Tibial nerve (tissue), 4 donors: ENCODE measurements at places on chromosomes 6 and 20.
A peak's percentile ranks its signal among the peaks of the same experiment; 100 is the strongest.

- DNase-seq, result no peak
Measured at GRCh38 chr6:33430991-33431879, 11.4 kb downstream of the SYNGAP1 start.

DNA sequence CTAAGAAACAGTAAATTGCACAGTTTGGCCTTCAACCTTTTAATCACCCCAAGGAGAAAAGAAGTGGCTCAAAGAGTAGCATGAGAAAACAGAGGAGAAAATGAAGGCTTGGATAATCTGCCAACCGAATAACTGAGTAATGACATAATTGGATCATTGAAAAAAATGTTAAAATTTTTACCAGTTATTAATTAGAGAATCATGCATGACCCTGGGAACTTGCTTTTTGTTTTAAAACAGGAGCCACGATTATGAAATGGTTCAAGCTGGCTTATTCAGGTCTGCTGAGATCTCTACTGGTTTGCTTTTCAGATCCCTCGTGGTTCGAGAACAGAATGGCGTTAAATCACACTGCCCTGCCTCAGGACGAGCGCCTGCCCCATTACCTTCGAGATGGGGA, at the start of gene OPN5:
OPN5 (plus strand) TSS at position 301 of the 400 bp plus-strand sequence; CDS start at position 336, 35 bp downstream.
- no peak for DNase-seq

DNA sequence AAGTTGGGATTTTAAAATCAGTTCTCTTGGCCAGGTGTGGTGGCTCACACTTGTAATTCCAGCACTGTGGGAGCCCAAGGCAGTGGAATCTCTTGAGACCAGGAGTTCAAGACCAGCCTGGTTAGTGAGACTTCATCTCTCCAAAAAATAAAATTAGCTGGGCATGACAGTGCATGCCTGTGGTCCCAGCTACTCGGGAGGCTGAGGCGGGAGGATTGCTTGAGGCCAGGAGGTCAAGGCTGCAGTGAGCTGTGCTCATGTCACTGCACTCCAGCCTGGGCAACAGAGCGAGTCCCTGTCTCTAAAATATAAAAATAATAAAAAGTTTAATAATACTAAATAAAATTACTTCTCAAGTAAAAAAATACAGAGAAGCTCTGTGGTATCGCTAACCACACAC, 77.5 kb downstream of the FOXA2 start:
- no peak for DNase-seq

DNA sequence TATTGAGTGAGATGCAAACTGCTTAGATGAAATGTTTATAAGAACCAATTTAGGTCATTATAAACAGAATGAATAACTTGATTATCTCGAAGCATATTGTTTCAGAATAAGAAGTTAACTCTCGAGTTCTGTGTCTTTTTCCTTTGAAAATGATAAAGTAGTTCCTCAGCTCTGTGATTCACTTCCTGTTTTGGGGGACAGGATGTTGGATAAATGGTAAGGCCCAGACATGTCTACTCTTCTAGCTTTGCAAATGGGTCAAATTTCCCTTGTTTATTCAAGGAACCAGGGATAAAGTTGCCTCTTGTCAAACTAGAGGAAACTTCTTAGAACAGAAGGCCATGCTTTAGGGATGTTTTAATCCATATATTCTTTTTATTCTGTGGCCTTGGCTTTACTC, 246.9 kb downstream of the SOX4 start:
- no peak for DNase-seq

GRCh38 chr6:43334466-43335095, 26.0 kb upstream of the CRIP3 start:
- DNase-seq, result no peak

DNA sequence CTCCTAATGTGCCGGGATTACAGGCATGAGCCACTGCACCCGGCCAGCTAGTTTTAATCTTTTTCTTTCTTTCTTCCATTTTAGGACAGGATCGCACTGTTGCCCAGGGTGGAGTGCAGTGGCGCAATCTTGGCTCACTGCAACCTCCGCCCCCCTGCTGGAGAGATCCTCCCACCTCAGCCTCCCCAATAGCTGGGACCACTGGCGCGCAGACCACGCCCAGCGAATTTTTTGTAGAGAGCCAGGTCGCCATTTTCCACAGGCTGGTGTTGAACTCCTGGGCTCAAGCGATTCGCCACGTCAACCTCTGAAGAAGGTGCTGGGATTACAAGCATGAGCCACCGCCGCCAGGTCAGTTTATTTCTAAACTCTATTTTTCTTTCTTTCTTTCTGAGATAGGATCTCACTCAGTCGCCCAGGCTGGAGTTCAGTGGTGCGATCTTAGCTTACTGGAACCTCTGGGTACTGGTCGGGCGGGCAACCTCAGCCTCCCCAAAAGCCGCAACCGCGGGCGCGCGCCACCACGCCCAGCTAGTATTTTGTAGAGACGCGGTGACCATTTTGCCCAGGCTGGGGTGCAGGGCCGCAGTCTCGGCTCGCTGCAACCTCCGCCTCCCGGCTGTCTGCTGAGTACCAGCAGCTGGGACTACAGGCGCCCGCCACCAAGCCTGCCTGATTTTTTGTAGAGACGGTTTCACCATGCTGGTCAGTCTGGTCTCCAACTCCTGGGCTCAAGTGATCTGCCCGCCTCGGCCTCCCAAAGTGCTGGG, 20.0 kb upstream of the LIN28B start:
- no peak for DNase-seq

DNA sequence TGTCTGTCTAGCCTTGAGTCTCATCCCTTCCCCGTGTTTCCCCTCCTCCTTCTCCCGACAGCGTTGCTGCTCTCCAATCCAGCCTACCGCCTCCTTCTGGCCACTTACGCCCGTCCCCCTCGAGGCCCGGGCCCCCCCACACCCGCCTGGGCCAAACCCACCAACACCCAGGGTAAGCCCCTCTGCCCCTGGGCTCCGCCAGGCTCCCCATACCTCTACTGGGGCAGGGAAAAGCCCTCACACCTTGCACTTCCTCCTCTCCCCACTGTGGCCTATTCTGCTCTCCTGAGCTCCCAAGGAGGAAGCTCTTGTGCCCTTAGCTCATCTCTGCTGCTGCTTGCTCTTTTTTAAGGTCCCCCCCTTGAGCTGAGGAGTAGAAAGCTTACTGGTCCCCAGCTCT, 11.0 kb downstream of the DDR1 start:
- DNase-seq, result no peak

DNA sequence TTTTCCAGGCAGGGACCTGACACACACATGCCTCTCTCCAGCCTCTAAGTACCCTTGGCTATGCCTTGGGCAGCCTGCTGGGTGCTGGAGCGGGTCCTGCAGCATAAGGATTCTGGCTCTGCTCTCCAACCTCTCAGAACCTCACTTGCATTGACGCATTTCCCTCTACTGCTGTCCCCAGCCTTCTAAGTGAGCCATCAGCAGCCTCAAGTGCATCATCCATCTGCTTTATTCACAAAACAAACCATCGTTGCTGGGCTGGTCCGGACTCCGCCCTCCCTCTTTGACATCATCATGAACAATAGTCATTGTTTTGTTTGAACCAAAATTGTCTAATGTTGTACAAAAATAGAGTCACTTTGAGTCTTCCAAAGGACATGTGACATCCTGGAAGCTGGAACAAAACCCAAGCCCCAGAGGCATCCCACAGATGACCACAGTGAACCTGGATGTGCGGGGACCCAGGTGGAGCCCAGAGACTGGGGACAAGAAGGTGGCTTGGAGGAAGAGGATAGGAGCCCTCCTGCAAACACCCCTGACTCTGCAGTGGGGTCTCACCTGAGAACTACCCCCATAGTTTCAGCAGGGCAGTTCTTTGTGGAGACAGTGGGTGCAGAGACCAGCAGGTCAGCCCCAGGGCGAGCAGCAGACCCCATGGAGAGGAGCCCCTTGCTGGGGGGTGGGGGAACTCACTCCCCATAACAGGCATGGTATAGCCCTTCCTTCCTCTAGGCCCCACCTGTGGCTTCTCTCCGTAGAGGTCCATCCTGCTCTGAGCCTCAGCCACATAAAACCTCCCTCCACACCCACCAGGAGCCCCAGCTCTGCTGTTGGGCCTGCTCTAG, 230.1 kb downstream of the SYNDIG1 start:
- DNase-seq, result peak; percentile 2

GRCh38 chr6:22145823-22146677, 150.8 kb downstream of the PRL start:
- DNase-seq, result no peak
